ENCODE measurements at places on chromosomes 3 and 15.
A peak's percentile ranks its signal among the peaks of the same experiment; 100 is the strongest.

GRCh38 chr3:183540501-183541234 lies 14.8 kb downstream of the KLHL6 start:
- DNase-seq: no peak

DNA sequence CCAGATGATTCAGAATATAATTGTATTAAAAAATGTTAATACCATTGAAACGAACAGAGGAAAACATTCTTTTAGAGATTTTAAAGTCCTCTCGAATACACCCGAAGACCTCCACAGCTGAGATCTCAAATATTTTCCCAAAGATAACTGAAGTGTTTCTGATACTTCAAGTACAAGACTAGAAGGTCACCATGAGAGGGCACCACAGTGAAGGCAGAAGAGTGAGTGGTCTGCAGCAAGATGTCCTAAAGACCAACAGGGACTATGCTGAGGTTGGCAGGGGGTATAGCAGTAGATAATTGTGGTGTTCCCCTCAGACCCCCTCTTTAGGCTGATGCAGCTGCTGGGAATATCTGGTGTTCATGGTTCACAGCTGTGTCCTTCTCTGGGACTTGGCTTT lies 156.5 kb downstream of the PDCD6IP start:
- DNase-seq: no peak

DNA sequence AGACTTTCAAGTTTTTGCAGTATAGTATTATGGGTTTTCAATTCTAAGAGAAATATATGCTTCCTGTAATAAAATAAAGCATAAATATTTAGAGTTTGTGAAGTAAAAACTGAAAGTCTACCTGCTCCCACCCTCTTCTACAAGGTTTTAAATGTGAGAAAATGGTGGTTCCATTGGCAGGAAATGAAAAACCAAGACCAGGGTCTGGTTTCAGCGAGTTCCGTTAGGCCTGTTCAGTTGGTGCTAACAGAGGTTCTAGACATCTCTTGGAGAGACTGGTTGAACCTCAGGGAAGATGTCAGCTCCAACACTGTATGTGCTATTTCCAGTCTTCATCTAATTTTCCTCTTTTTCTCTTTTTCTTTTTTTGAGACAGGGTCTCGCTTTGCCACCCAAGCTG lies 11.8 kb upstream of the MYO1E start:
- no peak for DNase-seq

- no peak for DNase-seq
Observed at GRCh38 chr3:130974201-130974600, 52.4 kb downstream of the ASTE1 start.

DNA sequence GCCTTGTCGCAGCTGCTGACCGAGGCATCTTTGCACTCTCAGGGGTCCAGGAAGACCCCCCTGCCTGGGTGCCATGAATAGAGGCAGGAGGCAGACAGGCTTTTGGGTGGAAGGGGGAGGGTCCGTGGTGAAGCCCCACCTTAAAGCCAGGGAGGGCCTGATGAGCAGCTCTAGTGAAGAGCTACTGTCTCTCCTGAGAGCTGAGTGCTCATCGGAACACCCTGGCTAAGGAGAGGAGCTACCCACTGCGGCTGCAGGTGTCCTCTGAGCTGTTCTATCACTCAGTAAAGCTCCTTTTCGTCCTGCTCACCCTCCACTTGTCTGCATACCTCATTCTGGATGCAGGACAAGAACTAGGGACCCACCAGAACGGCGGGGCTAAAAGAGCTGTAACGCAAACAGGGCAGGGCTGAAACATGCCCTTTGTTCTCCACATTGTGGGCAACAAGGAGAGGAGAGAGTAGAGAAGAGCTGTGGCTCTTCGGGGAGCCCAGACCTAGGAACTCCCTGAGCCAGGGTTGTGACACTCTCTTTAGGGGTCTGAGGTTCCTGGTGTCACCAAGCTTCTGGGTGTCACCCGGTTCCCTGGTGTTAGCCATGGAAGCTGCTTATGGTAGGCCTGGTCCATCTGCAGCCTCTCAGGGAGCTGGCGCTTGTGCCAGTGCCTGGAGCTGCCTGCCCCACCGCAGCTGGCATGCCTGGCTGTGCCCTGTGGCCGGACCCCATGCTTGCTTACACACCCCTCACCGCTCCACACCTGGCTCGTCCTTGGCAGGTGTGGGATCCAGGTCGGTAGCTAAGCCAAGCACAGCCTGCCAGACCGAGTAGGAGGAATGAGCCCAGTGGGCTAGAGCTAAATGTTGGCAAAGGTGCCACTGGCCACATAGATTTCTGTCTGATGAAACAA lies 26.2 kb upstream of the TFG start:
- DNase-seq: no peak

DNA sequence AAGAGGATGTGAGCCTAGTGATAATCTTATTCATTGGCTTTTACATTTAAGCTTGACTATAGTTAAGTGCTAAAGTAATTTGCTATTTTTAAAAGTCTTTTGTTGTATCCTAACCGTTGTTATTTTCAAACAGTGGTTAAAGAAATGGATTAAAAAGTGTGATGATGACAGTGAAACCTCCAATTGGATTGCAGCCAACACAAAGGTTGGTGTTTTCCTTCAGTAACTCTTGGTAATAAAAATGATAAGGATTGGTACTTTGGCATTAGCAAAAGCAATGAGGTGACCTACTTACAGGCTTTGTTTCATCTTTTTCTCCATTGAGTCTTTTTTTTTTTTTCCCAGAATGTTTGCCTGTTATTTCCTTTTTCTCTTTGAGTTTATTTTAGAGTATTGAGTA lies 87.5 kb upstream of the GOLGA6B start:
- peak; percentile 20 for DNase-seq

All from dermis microvascular lymphatic vessel endothelial cell (primary cell).